ENCODE measurements at places on chromosomes 16 and 17.
A peak's percentile ranks its signal among the peaks of the same experiment; 100 is the strongest.

- H3K4me3 ChIP-seq = no peak overlapping the region
These were observed 66.6 kb upstream of the AXIN2 start for GRCh38 chr17:65627891-65628643.

- H3K4me3 ChIP-seq = peak within 1 kb of the TSS; percentile 49
- no peaks in the 10 kb centered on the region for H3K36me3 ChIP-seq
- no peaks in the 10 kb centered on the region for H3K4me1 ChIP-seq
- H3K27me3 ChIP-seq = peaks cover 75% of the 10 kb centered on the region
- peak; percentile 69 for DNase-seq
These were observed at the start of gene GJC1 for GRCh38 chr17:44829523-44830358. TSS of gene GJC1 (minus strand) at chr17:44830287. CDS start at chr17:44805817, 24,470 bp downstream.

DNA sequence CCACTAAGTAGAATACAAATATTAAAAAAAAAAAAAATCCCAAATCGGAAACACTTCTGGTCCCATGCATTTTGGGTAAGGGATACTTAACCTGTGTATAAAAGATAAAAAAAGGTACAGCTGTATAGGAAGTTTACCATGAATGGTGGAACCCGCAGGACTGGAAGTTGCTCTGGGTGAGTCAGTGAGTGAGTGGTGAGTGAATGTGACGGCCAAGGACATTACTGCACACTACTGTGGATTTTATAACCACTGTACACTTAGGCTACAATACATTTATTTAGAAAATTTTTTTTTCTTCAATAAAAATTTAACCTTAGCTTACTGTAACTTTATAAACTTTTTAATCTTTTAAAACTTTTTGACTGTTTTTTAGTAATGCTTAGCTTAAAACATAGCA lies 71.3 kb upstream of the BCAR1 start:
- no peak overlapping the region for H3K27ac ChIP-seq
- DNase-seq = no peak
- no peaks in the 10 kb centered on the region for H3K36me3 ChIP-seq
- H3K4me1 ChIP-seq = peaks cover under 1% of the 10 kb centered on the region

DNA sequence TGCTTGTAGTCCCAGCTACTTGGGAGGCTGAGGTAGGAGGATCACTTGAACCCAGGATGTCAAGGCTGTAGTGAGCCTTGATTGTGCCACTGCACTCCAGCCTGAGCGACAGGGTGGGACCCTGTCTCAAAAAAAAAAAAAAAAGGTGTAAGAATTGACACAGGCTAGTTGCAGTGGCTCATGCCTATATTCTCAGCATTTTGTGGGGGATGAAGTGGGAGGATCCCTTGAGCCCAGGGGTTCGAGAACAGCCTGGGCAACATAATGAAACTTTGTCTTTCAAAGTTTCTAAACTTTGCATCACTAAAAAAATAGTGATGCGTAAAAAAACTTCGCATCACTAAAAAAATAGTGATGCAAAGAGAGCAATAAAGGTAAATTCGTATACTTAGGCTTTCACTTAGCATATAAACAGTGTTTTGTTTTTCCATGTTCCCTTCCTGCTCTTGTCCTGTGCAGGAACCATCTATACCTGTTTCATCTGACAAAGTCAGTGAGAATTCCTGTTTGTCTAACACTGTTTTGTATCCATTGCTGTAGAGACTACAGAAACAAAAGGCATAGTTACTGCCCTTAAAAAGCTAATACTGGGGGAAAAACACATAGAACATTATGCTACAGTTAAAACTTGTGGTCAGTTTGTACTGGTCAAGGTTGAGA lies 32.1 kb downstream of the CTCF start:
- H3K27ac ChIP-seq = no peak overlapping the region
- H3K4me1 ChIP-seq = peaks cover 11% of the 10 kb centered on the region
- H3K36me3 ChIP-seq = peaks cover 7% of the 10 kb centered on the region
- no peaks in the 10 kb centered on the region for H3K27me3 ChIP-seq

DNA sequence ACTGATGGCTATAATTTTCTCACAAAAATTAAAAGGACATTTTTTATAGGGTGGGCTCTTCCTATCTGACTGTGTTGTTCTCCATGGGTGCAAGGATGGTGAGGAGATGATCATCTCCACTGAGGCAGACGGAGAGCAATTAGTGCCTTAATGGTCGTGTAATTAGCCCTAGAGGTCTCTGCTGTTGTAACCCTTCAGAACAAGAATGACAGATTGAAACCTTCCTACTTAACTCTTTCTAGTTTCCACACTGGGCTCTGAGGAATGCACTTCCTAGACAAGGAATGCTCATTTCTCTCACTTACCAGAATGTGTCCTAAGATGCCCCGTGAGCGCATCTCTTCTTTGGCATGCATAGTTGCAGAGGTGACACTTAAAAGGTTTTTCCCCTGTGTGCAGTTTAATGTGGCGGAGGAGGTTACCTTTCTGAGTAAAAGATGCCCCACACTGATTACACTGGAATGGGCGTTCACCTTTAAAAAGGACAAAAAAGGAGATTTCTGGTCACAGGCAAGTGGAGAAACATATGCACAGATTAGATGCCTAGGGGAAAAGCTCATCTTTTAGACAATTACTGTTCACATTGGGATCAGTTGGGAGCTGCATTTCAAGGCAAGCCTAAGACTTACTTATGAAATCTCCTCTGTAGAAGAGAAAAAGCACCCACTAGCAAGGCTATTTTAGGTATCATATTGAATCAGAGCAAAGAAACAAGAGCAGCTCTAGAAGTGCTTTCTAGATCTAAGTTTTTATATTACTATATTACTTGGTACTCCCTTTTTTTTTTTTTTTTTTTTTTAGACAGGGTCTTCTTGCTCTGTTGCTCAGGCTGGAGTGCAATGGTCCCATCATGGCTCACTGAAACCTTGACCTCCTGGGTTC lies 53.6 kb downstream of the GRB7 start:
- no peaks in the 10 kb centered on the region for H3K4me1 ChIP-seq
- no peak overlapping the region for H3K27ac ChIP-seq
- peaks cover 4% of the 10 kb centered on the region for H3K27me3 ChIP-seq
- no peak overlapping the region for H3K4me3 ChIP-seq
- DNase-seq = no peak

GRCh38 chr17:12591021-12591735 lies 74.5 kb upstream of the MYOCD start:
- H3K36me3 ChIP-seq = no peaks in the 10 kb centered on the region
- no peak overlapping the region for H3K27ac ChIP-seq
- DNase-seq = no peak
- no peaks in the 10 kb centered on the region for H3K27me3 ChIP-seq
- no peaks in the 10 kb centered on the region for H3K4me1 ChIP-seq

- peak; percentile 63 for DNase-seq
- H3K4me3 ChIP-seq = no peak overlapping the region
- H3K36me3 ChIP-seq = peaks cover 5% of the 10 kb centered on the region
- H3K4me1 ChIP-seq = peaks cover 11% of the 10 kb centered on the region
- H3K27me3 ChIP-seq = peaks cover 7% of the 10 kb centered on the region
- H3K27ac ChIP-seq = no peak overlapping the region
These were observed 15.4 kb downstream of the TBX4 start for GRCh38 chr17:61467416-61468262.

DNA sequence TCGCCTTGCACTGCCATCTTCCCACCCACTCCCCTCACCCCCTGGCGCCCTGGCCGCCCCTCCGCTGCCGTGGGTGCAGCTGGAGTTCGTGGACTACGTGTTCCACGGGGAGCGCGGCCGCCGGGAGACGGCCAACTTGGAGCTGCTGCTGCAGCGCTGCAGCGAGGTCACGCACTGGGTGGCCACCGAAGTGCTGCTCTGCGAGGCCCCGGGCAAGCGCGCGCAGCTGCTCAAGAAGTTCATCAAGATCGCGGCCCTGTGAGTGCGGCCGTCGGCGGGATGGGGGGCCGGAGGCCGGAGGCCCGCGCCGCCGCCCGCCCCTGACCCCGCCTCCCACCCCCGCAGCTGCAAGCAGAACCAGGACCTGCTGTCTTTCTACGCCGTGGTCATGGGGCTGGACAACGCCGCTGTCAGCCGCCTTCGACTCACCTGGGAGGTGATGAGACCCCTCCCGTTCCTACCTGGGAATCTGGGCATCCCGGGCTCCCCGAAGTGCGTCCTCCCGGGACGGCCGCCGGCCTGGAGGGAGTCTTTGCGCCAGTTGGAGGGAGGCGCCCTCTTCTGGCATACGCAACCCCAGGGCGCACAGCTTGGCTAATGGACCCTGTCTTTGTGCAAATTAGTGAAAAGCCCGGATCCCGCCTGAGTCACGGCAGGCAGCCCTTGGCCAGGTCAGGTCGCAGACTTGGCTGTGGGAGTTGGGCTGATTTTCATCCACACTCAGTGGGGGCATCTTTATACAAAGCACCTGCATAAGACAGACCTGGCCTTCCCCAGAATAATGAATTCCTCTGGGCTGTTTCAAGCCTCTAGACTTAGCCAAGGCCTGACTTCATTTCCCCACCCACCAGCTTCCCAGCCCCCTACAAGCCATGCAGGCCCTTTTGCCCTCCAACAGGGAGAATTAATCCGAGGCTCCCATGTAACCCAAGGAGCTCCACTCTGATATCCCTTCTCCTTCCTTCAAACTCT lies 14.3 kb downstream of the RAPGEFL1 start:
- no peaks in the 10 kb centered on the region for H3K27me3 ChIP-seq
- H3K27ac ChIP-seq = peak overlapping the region; percentile 48
- DNase-seq = peak; percentile 87
- H3K4me1 ChIP-seq = no peaks in the 10 kb centered on the region
- H3K36me3 ChIP-seq = no peaks in the 10 kb centered on the region

DNA sequence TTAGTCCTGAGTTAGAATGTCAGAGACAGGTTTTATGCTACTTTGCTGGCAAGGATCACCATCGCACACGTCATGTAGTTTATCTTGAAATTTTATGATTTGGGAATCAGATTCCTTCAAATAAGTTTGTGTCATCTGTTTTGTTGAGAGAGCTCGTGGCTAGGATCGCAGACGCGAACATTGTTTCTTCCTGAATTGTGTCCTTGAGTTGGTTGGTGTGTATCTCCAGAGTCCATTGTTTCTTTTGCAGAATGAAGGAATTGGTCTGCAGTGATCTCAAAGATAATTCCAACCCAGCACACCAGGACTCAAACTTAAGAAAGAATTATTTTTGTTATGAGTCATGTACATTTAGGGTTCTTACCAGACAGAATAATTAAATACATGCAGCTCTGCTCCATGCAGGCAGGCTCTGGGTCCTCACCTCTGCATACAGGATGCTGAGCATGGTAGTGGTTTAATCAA lies 51.6 kb downstream of the PRKCA start:
- no peaks in the 10 kb centered on the region for H3K27me3 ChIP-seq
- peaks cover 23% of the 10 kb centered on the region for H3K4me1 ChIP-seq
- no peak overlapping the region for H3K27ac ChIP-seq

GRCh38 chr16:69861292-69862030 lies 89.7 kb upstream of the CLEC18A start:
- H3K36me3 ChIP-seq = no peaks in the 10 kb centered on the region
- DNase-seq = no peak
